ENCODE measurements at places on chromosomes 12 and 14.
A peak's percentile ranks its signal among the peaks of the same experiment; 100 is the strongest.

DNA sequence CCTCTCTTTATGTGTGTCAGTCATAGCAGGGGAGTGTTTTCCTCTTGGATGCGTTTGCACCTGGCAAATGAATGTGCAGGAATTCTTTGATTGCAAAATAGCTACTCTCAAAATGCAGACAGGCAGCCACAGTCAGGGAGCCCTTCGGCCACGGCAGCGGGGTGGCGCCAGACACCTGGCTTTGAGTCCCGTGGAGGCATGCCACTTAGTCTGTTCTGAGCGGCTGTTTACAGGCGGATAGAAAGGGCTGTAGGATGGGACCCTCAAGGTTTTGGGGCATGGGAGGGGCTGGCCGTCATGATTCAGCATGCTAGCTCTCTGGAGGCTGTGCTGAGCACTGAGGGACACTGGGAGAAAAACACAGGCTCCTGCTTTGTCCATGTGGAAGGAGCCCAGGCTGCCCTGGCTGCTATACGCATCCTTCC lies 117.1 kb downstream of the SLC25A47 start:
- DNase-seq: no peak

DNA sequence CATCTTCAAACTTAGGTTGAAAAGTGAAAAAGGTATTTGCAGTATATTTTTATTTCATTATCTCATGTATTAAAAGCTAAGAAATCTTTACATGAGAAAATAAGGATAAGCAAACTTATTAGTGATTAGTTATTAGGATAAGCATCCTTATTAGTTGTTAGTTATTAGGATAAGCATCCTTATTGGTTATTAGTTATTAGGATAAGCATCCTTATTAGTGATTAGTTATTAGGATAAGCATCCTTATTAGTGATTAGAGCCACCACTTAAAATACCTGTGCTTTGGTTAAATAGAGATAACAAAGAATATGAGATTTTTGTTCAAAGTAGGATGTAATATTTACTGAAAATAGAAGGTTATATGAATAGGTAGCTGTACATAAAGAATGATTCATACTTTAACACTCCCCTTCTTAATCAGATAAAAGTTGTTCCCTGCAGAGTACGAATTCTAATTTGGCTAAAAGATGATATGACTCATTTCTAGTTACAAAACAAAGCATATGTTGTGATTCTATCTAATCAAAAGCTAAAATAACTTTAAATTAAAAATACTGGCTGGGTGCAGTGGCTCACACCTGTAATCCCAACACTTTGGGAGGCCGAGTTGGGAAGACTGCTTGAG lies 56.4 kb downstream of the KDM5A start:
- no peak for DNase-seq

DNA sequence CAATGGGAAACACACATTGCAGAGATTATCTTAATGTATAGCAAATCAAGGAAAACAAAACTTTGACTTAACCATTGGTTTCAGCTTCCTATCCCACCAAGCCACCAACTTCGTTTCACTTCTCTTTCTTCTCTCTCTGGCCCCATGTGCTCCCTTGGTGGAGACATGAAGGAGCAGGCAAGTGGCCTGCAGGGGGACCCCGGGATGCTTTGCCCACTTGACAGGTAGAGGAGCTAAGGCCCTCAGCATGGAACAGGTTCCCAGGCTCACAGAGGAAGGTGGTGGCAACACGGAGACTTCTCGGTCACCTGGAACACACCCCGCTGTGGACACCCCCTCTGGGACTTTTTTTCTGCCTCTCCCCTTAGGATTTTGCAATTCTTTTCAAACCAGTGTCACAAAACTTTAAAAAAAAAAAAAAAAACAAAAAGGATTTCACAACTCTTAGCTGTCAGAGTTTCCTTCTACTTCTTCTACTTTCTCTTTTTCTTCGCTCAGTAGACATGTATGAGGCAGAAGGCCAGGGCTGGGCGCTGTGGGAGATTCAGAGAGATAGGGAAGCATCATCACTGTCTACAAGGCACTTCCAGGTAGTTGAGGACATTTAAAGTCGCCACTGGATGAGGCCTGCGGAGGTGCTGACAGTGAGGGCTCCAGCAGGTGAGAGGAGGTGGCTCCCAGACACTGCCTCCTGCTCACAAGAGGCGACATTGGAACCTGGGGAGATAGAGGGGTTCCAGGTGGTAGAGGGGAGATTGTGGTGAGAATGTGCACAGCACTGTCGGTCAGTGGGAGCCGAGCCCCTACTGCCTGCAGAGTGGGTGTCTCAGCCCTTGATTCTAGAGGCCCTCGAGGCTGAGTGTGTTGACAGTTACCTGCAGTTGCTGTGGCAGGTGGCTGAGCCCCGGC lies 119.6 kb downstream of the GCH1 start:
- peak; percentile 94 for DNase-seq

- DNase-seq: no peak
Observed at GRCh38 chr12:3905664-3906063, 32.5 kb upstream of the PARP11 start.

GRCh38 chr14:60815371-60815770 lies 80.8 kb downstream of the MNAT1 start:
- no peak for DNase-seq

GRCh38 chr14:49480053-49480760 lies 106.0 kb downstream of the RPS29 start:
- DNase-seq: no peak

DNA sequence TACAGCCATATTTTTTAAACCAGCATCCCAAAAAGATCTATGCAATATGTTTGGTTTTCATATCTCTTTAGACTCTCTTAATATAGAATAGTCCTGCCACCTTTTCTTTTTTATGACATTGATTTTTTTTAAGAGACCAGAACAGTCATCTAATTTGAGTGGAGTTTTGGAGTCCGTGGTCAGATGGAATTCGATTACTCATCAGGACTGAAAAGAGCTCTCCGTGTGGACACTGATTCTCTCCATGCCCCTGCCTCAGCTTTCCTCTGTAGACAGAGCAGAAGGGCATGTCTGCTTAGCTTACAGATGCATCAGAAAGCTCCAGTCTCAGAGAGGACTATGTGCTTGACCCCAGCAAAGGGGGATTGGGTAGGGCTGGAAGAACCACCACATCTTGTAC lies 27.8 kb downstream of the SMCO2 start:
- no peak for DNase-seq

All from suppressor macrophage treated with lipopolysaccharide for 4 hours (primary cell).